IMR-90 (cell line): ENCODE measurements at places on chromosomes 3 and 15. TPM values are rescaled to one million over a fixed set of nuclear protein-coding genes. Genes with fewer than 3 reads are reported as not detected.

DNA sequence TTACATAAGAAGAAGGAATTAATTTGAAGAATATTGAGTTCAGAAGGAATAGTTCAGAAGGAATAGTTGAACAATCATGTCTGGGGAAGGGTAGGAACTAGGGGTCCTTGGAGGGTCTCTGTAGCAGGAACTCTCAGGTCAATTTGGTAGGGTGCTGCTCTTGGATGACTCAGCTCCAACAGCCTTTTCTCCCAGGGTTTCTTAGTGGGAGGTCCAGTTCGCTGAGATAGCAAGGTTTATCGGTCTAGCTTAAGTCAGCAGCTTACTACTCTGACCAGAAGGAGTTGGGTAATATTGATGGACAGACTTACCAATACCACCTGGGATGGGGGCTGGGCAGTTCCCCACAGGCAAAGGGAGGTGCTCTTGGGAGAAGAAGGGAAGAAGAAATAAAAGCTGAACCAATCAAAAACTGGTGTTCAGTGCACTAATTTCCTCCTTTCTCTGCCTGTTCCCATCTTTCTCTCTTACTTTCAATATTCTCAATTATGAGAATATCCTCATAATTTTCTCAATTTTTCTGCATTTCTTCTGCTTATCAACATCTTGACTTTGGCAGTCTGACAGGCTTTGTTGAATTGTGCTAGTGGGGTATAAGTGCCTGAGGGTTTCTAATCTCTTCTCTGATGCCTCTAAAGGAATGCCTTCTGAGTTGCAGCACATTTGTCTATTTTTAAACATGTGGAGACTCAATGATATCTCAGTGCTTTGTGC is 14.4 kb upstream of the MITF start:
- no peak overlapping the region for H3K4me3 ChIP-seq
- 0 out of 2 replicates have a peak, but pooled peaks cover 1% of the 10 kb centered on the region for H3K4me1 ChIP-seq
- no peak overlapping the region for H3K27ac ChIP-seq
- peaks cover 5% of the 10 kb centered on the region; the same call in 1 of the 2 replicates for H3K27me3 ChIP-seq

DNA sequence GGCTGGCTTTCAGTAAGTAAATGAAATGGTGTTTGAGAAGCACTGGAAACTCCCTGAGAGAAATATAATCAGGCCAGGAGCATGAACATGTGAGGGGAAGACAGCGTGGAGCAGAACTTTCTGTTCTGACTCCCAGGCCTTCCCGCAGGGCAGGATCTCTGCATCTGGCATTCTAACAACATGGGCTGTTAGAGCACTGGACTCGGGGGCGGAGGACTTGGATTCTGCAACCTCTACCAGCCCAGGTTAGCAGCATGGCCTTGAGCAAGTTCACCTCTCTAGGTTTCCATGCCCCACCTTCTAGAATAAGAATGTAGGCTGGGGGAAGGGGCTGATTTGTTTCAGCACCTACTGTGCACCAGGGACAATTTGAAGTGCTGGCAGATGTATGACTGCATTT is 12.5 kb upstream of the BFSP2 start:
- 0 out of 2 replicates have a peak, but pooled peaks cover 2% of the 10 kb centered on the region for H3K4me1 ChIP-seq
- H3K36me3 ChIP-seq, result no peaks in the 10 kb centered on the region
- no peaks in the 10 kb centered on the region for H3K27me3 ChIP-seq
- no peak overlapping the region for H3K27ac ChIP-seq

DNA sequence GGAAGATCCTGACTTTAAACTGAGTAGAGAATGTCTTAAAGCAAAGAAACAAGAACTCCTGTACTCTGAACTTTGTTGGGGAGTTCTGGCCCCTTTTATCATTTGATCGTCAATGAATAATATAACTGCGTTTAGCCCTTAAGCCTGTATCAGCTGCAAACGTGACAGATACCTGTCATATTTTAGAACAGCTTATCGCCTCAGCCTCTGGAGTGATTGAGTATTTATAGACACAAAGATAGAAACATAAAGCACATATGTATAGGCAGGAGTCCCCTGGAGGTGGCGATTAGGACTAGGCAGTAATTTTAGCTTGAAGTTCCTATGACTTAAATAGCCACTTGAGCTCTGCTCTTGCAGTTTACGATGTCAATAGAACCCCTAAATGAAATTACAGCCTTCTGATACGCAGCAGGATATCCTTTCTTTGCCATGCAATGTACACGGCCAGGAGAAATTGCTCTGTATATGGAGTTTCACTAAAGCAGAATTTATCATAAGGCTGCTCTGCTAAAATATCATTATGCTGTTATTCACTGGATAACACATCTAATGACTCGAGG is 321.8 kb downstream of the TIGIT start:
- no peaks in the 10 kb centered on the region for H3K4me1 ChIP-seq
- H3K27ac ChIP-seq, result no peak overlapping the region
- no peaks in the 10 kb centered on the region for H3K27me3 ChIP-seq
- H3K4me3 ChIP-seq, result no peak overlapping the region

Gene THAP10
- 2.3 and 3.6 TPM in 2 replicates for total RNA-seq

Gene MUSTN1
- total RNA-seq, result not detected in 2 replicates

GRCh38 chr3:129855170-129855831 is 38.2 kb downstream of the TMCC1 start:
- peak overlapping the region; percentile 56; the same call in 1 of the 2 replicates for H3K27ac ChIP-seq
- DNase-seq, result peak; percentile 12
- no peak overlapping the region for H3K4me3 ChIP-seq
- peaks cover 2% of the 10 kb centered on the region for H3K36me3 ChIP-seq
- peaks cover 6% of the 10 kb centered on the region for H3K4me1 ChIP-seq

DNA sequence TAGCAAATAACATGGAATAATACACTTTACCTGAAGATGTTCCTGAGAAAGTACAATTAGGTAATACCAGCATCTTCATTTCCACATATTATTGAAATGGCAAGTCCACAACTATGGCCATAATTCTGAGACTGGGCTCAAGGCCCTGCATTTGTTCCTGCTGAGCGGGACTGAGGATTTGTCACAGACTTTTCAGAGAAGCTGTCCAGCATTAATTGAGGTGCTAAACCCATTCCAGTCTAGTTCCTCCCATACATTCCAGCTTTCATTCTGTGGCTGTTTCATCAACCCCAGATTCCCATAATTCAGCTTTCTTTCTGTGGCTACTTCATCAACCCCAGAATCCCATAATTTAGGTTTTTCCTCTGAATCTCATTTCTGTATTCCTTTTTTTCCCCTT is 293.4 kb upstream of the GBE1 start:
- no peak overlapping the region for H3K4me3 ChIP-seq
- H3K27ac ChIP-seq, result no peak overlapping the region
- H3K36me3 ChIP-seq, result no peaks in the 10 kb centered on the region

DNA sequence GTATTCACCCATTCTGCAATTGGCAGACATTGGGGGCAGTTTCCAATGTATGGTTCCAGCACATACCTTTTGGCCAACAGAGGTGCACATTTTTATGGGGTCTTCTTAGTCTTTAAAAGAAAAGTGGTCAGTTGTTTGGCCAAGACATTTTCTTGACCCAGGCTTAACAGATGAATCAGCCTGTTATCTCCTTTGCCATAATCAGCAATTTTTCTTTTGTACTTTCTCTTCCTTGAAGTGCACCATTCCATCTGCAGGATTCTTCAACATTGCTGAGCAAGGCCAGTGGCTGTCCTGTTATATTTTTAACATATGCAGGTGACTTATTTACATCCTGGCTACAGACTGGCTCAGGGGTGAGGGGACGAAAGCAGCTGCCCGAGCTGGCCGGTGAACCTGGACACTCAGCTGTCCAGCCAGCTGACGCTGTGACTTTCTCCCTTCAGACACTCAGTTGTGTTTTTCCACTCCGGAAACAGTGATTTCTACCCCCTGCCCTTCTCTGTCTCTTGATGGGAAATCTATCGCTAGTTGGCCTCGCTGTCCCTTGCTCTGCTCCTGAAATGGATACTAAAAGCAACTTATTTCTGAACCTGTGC is 96.5 kb upstream of the TNFAIP8L3 start:
- no peaks in the 10 kb centered on the region for H3K36me3 ChIP-seq
- no peak for DNase-seq
- no peak overlapping the region for H3K4me3 ChIP-seq
- H3K27me3 ChIP-seq, result peaks cover 35% of the 10 kb centered on the region
- no peak overlapping the region for H3K27ac ChIP-seq

DNA sequence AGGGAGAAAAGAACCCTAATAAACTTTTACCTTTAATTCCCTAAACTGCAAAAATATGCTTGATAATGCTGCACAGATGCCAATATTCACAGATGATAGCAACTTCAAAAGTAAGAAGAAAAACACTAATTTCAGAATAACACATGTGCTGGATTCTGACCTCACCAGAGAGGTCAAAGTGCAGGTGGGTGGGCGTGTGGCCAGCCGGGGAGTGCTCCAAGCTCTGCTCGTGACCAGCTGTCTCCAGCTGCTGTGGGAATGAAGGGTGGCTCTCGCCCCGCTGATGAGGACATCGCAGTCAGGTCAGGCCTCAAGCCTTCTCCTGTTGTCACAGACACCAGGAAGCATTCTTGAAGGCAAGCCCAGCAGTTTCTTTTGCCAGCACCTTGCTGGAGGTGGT is 57.1 kb downstream of the ADAMTS17 start:
- H3K4me1 ChIP-seq, result no peaks in the 10 kb centered on the region
- no peaks in the 10 kb centered on the region for H3K27me3 ChIP-seq
- no peaks in the 10 kb centered on the region for H3K36me3 ChIP-seq
- no peak for DNase-seq
- no peak overlapping the region for H3K4me3 ChIP-seq

Gene MFSD1
- total RNA-seq, result 64.2 and 103 TPM in 2 replicates

- H3K36me3 ChIP-seq, result no peaks in the 10 kb centered on the region
- no peaks in the 10 kb centered on the region; the same call in 1 of the 2 replicates for H3K27me3 ChIP-seq
- peak overlapping the region; percentile 87 for H3K4me3 ChIP-seq
- H3K4me1 ChIP-seq, result peaks cover 3% of the 10 kb centered on the region
- peak; percentile 10 for DNase-seq
- peak overlapping the region; percentile 46 for H3K27ac ChIP-seq
These were observed 611 bp upstream of the FANCI start for GRCh38 chr15:89243046-89243690.

- H3K4me1 ChIP-seq, result no peaks in the 10 kb centered on the region; the same call in 1 of the 2 replicates
- peaks cover 15% of the 10 kb centered on the region for H3K36me3 ChIP-seq
- no peak overlapping the region for H3K4me3 ChIP-seq
- no peaks in the 10 kb centered on the region for H3K27me3 ChIP-seq
- peak; percentile 89 for DNase-seq
- H3K27ac ChIP-seq, result no peak overlapping the region
These were observed 16.0 kb downstream of the PIGB start for GRCh38 chr15:55334997-55335396.

DNA sequence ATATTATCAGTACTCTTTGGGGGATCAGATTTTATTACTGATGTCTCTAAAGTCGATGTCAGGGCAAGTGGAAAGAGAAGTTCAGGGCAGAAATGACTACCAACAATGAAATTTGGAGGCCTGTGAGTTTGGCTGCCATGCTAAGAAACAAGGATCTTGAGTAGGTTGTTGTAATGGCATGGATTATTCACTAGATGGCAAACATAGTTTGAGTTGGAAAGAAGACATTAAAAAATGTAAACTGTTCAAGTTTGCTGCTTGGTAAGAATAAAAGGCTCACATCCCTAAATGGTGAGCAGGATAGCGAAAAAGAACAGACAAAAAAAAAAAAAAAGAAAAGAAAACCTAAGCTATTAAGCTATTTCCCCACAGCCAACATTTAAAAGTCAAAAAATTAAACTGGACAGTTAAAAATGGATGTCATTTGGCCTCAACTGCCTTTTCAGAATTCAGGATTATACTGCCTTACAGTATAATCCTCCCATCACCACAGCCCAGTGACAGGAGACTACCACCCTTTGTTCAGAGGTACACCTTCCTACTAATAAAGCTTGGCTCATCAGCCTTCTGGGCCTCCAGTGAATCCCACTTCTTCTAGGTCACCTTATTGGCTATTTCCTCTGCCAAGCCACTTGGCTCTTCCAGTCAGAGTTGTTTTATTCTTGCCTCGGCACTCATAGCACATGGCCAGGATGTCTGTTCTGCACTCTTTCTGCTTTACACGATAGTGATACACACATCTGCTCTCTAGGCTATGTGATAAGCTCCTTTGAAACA is 163.7 kb downstream of the PLD1 start:
- H3K36me3 ChIP-seq, result peaks cover 2% of the 10 kb centered on the region; the same call in 1 of the 2 replicates
- H3K27ac ChIP-seq, result no peak overlapping the region

Gene MYL3
- not detected in 2 replicates for total RNA-seq

DNA sequence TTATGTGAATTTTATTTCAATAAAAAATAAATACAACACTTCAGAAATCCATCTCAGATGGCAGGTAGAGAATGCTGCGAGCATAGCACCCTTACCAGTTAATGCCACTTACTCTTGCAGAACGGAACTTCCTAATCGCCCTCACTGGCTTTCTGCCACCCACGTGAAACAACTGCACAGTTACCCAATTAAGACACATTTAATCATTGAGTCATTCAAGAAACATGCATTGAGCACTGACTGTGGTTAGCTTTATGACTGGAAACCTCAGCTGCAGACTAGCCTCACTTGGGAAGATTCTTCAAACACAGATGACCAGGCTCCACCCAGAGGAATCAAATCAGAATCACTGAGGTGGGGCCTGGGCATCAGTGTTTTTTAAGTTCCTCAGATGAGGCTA is 5.6 kb upstream of the MFGE8 start:
- H3K27me3 ChIP-seq, result no peaks in the 10 kb centered on the region
- H3K4me1 ChIP-seq, result peaks cover 8% of the 10 kb centered on the region
- H3K27ac ChIP-seq, result peak overlapping the region; percentile 39; the same call in 1 of the 2 replicates
- H3K36me3 ChIP-seq, result no peaks in the 10 kb centered on the region
- DNase-seq, result peak; percentile 99

GRCh38 chr3:144033240-144033589 is 61.6 kb downstream of the DIPK2A start:
- no peak overlapping the region for H3K27ac ChIP-seq
- no peak overlapping the region for H3K4me3 ChIP-seq
- no peaks in the 10 kb centered on the region for H3K27me3 ChIP-seq
- peaks cover 4% of the 10 kb centered on the region; the same call in 1 of the 2 replicates for H3K4me1 ChIP-seq

- no peak for DNase-seq
- H3K4me1 ChIP-seq, result no peaks in the 10 kb centered on the region
- no peak overlapping the region for H3K27ac ChIP-seq
These were observed 109.3 kb downstream of the SHQ1 start for GRCh38 chr3:72738752-72739530.

GRCh38 chr15:76169018-76169417 is 109.2 kb downstream of the TMEM266 start:
- no peaks in the 10 kb centered on the region for H3K36me3 ChIP-seq
- peak; percentile 29 for DNase-seq
- H3K4me3 ChIP-seq, result no peak overlapping the region
- H3K27me3 ChIP-seq, result no peaks in the 10 kb centered on the region; the same call in 1 of the 2 replicates

- H3K4me3 ChIP-seq, result no peak overlapping the region
- DNase-seq, result no peak
- no peaks in the 10 kb centered on the region for H3K4me1 ChIP-seq
- no peaks in the 10 kb centered on the region for H3K36me3 ChIP-seq
These were observed 56.1 kb upstream of the C3orf49 start for GRCh38 chr3:63762934-63763550.
